Fibroblast of lung (primary cell): ENCODE measurements at places on chromosomes 2 and 18. TPM values are rescaled to one million over a fixed set of nuclear protein-coding genes. Genes with fewer than 3 reads are reported as not detected.

GRCh38 chr2:138078153-138078552, 113.9 kb downstream of the HNMT start:
- no peak for DNase-seq

- DNase-seq, result no peak
Measured at GRCh38 chr2:223108351-223109050, 56.5 kb downstream of the KCNE4 start.

REG3A gene
- total RNA-seq, result not detected in 2 replicates

HAAO gene
- total RNA-seq, result 2.8 and 4.1 TPM in 2 replicates
